ENCODE measurements at places on chromosomes 13 and 19.

GRCh38 chr13:61275736-61276135 lies 139.9 kb downstream of the PCDH20 start:
- DNase-seq, result no peak

GRCh38 chr13:103757361-103757760 lies 691.1 kb upstream of the SLC10A2 start:
- DNase-seq, result no peak

DNA sequence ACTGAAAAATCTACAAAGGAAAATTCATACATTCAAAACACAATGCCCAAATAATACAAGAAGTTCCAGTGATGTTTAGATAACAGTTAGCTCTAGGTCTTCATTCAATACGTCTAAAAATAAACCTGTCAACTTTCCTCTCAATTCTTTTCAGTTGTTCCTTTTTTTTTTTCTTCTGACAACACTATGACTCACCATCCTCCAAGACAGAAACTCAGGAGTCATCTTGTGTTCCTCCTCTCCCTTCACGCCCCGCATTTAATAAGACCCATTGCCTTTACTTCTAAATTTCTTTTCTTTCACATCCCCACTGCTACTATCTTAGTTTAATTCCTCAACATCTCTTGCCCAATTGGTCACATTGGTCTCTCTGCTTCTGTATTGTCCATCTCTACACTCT lies 759.9 kb downstream of the GPC5 start:
- no peak for DNase-seq

DNA sequence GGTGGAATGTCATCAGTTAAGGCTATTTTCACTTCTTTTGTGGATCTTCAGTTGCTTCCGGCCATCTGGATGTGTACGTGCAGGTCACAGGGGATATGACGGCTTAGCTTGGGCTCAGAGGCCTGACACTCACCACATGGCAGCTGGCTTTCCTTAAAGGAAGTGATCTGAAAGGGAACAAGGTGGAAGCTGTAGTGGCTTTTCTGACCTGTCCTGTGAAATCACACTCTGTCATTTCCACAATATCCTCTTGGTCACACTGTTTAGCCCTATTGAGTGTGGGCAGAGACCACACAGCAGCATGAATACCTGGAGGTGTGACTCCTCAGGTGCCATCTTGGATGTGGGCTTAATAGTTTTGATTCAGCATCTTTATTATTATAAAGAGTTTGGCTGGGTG lies 4.5 kb upstream of the BAX start:
- DNase-seq, result no peak

- DNase-seq, result no peak
These were observed 135.1 kb upstream of the FRY start for GRCh38 chr13:31896427-31896826.

GRCh38 chr13:112972867-112973576 lies 4.0 kb downstream of the MCF2L start:
- DNase-seq, result no peak

GRCh38 chr13:48602296-48603016 lies 51.3 kb upstream of the CYSLTR2 start:
- no peak for DNase-seq

- DNase-seq, result no peak
These were observed 23.9 kb upstream of the PSG4 start for GRCh38 chr19:43229315-43229714.

- peak; percentile 51 for DNase-seq
These were observed 124.2 kb downstream of the TBC1D4 start for GRCh38 chr13:75357576-75358289.

- DNase-seq, result no peak
These were observed 110.9 kb upstream of the ARGLU1 start for GRCh38 chr13:106678646-106679418.

Data from RWPE1 (cell line).